CD4-positive, alpha-beta T cell treated with Interleukin-1 beta for 1 hour (primary cell): ENCODE measurements at places on chromosomes 1 and 21.

- DNase-seq, result no peak
Observed at GRCh38 chr1:89605692-89606091, 27.2 kb upstream of the LRRC8C start.

GRCh38 chr1:208227366-208227765, 16.8 kb downstream of the PLXNA2 start:
- no peak for DNase-seq

- no peak for DNase-seq
Observed at GRCh38 chr1:89133747-89134146, 7.8 kb upstream of the GBP2 start.

GRCh38 chr1:68565923-68566322, 69.0 kb upstream of the DEPDC1 start:
- no peak for DNase-seq

DNA sequence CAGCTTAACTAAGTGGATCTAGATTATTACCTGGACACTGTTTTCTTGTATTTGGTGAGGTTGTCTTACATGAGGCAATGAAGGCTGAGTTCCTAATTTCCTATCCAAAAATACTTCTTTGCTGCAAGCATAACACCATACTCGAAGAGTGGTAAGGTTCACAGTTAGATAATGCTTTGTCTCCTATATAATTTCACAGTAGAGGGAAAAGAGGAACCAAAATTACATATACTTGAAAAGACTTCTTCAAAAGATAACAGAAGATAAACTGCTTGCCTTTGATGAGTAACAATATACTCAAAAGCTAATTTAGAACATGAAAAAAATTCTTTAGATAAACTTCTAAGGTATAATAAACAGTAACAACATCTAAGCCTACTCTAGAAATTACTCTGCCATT, 20.4 kb downstream of the USP33 start:
- DNase-seq, result no peak
